Osteocyte (in vitro differentiated cells): ENCODE measurements at places on chromosomes 3 and 15. TPM values are rescaled to one million over a fixed set of nuclear protein-coding genes. Genes with fewer than 3 reads are reported as not detected.

Gene SPESP1
- total RNA-seq, result not detected in 2 replicates

Gene HHLA2
- total RNA-seq, result not detected in 2 replicates

Gene SH2D7
- not detected in 2 replicates for total RNA-seq

Gene PLXNB1
- 76.7 and 88.2 TPM in 2 replicates for total RNA-seq

Gene CACNA2D2
- 0.13 and 0.27 TPM in 2 replicates for total RNA-seq

Gene FOXL2NB
- total RNA-seq, result 0.21 TPM in 1 of 2 replicates, not detected in the other

Gene PDZRN3
- total RNA-seq, result 34.1 and 35.1 TPM in 2 replicates

Gene ACOX2
- total RNA-seq, result 0.51 TPM in 1 of 2 replicates, not detected in the other
